ENCODE measurements at places on chromosomes 2 and 18.

DNA sequence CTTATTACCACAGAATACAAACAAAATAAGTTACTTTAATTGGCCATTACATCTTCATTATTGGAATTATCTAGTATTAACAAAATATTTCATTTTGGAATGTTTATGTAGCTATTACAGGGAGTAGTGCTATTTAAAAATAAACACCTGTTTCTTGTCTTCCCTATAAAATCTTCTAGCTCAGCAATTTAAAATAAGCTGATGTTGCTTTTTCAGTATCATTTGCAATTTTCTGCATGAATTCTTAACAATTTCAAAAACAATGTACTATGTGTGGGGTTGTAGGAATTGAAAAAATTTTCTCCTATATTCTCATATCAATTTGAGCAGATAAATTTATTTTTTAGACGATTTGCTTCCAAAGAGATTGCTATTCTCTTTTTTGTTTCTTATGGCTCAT lies 1251.3 kb upstream of the CRIM1 start:
- no peak for DNase-seq

GRCh38 chr2:121095257-121096080 lies 189.5 kb downstream of the TFCP2L1 start:
- DNase-seq, result no peak

DNA sequence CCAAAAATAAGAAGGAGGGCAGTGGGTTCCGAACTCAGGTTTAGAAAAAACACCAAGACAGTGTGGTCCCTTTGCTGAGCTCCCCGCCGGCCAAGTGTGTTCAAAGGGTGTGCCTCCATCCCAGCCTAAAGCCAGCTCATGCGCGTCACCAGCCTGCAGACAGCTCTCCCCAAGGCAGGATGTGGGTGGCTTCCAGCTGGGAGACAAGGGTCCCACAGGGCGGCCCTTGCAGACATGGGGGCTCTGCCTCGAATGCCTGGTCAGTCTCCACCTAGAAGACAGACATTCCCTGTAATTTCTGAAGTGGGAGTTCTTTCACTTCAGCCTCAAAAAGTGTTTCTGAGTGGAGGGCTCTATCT lies 135.8 kb upstream of the GPC1 start:
- DNase-seq, result no peak

DNA sequence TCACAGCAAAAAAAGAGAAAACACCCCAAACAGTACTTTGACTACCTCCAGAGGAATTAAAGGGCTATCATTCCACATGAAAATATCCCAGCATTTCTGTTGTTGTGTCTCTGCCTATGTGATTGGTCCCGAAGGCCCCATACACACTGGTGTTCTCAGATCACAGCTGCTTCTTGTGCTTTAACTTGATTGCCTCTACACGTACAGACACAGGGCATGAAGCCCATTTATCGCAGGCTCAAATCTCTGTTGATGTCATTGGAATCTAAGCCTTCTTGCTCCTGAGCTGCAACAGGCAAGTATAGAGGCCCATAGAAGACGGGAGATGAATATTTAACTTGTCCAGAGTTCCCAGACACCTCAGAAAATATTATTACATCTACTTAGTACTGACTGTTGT lies 405.2 kb downstream of the NCKAP5 start:
- no peak for DNase-seq

- no peak for DNase-seq
Measured at GRCh38 chr2:70396612-70397011, 94.7 kb upstream of the FAM136A start.

All from activated T-cell treated with anti-CD3 and anti-CD28 coated beads, Interleukin-2, amount 50 U/mL, for 1 hour (primary cell).